PC-9 (cell line): ENCODE measurements at places on chromosomes 1 and 21. TPM values are rescaled to one million over a fixed set of nuclear protein-coding genes. Genes with fewer than 3 reads are reported as not detected.
A peak's percentile ranks its signal among the peaks of the same experiment; 100 is the strongest.

DNA sequence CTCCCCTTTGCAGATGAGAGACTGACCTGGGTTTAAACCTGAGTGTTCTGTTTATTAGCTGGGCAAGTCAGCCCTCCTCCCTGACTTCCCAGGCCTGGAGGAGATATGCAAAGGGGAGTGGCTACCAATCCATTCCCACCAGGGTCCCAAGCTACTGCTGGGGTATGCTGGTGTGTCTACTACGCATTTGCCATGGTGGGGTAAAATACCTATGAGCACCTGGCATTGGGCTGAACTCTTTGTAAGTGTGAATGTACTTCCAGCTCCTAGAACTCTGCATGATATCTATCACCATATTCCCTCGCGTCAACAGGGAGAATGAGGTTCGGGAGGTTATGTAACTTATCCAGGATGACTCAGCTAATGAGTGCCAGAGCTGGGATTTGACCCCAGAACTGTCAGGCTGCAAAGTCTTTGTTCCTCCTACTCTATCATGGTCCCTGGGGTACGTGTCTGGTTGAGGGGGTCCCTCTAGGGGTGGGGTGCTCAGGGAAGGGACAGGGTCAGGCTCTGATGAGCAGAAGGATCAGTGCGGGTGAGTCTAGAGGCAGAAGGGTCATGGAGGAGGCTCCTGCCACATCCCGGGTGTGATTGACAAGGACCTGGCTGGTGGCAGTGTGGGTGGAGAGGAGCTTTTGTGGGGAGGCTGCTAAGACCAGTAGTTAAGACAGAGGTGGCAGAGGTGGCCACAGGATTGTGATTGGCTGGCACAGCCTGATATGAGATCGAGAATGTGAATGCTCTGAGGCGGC is 16.7 kb downstream of the AMPD2 start:
- DNase-seq = peak; percentile 70

- no peak for DNase-seq
Measured at GRCh38 chr1:28582248-28582615, 9.8 kb upstream of the RAB42 start.

DNA sequence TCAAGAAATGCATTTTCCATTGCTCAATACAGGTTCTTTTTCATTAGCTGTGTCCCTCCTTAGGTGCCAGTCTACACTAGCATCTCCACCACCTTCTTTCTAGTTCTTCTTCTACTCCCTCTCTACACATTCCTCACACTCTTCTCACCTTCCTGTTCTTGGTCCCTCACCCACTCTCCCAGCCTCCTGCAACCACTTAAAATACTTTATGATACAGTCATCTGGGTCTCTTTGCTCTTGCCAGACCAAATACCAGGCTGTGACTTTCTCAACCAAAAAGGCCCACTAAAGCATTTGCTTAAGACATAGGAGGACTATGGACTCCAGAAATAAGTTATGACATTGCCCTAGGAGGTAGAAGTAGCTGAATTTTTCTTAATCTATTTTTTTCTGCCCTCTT is 35.1 kb downstream of the PIGM start:
- peak; percentile 86 for DNase-seq

- DNase-seq = no peak
Measured at GRCh38 chr1:229848752-229849677, 218.0 kb upstream of the GALNT2 start.

GRCh38 chr1:2412773-2413494 is 570 bp upstream of the PEX10 start:
- no peak for DNase-seq

GRCh38 chr1:35876988-35877387 is 6.0 kb upstream of the AGO1 start:
- no peak for DNase-seq

GRCh38 chr1:61277121-61277690 is 194.8 kb downstream of the NFIA start:
- DNase-seq = no peak

DNA sequence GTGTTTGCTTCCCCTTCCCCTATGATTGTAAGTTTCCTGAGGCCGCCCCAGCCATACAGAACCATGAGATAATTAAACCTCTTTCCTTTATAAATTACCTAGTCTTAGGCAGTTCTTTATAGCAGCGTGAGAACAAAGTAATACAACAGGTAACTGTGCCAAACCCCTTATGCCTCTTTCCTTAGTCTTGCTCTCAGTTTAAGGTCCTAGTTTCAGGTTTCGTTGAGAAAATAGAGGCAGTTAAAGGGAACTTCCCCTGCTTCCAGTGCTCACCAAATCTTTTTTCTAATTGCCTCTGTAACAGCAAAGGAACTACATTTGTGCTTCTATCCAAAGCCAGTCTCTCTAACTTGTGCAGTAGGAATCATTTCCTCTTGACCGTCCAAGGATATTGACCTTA is 164.8 kb downstream of the PATJ start:
- no peak for DNase-seq

DNA sequence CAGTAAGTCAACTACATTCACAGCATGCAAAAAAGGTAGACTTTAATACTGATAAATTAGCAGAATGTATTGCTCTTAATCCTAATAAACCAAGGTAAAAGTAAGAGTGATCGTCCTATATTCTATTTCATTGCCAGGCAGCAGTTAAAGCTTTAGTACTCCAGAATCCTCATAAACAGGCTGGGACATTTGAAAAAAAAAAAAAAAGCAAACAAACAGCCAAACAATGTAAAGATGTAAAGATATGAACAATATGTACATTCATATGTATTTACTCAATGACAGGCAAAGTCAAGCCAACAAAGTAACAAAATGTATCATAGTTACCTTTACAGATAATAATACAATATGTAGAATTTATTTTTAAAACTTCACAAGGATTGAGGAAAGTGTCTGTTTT is 383.6 kb downstream of the COL11A1 start:
- no peak for DNase-seq

DNA sequence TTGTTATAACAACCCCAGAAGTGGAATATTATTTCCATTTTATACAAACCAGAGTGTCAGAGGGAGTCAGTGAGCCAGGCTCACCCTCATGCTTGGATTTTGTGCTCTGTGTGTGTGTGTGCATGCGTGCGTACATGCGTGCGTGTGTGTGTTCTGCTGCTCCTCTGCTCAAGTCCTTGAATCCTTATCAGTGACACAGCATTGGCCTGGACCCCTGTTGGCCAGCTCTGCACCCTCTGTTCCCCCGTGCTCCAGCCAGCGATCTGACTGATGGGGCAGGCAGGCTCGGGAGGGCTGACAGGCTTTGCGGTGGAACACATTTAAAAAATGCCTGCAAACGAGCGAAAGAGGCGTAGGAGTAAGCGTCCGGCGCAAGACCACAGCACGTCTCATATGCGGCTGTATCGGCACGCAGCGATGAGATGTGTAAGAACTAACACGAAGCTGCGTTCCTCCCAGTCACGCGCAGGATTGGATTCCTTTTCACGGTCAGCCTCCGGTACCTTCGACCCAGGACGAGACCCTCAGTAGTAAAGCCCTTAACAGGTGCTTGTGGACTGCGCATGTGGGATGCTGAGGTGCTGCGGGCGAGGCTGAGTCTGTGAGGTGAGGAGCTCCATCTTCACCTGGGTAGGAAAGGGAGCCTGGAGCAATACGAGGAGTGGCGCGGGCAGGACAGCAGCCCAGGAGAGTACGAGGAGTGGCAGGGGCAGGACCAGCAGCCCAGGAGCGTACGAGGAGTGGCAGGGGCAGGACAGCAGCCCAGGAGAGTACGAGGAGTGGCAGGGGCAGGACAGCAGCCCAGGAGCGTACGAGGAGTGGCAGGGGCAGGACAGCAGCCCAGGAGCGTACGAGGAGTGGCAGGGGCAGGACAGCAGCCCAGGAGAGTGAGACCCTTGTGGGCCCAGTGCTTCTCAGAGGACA is 130.9 kb downstream of the GALNT2 start:
- DNase-seq = no peak

GRCh38 chr1:87091425-87091824 is 177.0 kb downstream of the HS2ST1 start:
- no peak for DNase-seq

CRYAA gene
- not detected in 2 replicates for total RNA-seq

HRNR gene
- not detected in 2 replicates for total RNA-seq

OR2T27 gene
- total RNA-seq = not detected in 2 replicates

CHRM3 gene
- total RNA-seq = 3.2 and 6.1 TPM in 2 replicates

PIGR gene
- 0.10 TPM in 1 of 2 replicates, not detected in the other for total RNA-seq

DPH5 gene
- 38.8 and 39.4 TPM in 2 replicates for total RNA-seq

NBPF6 gene
- 0.94 TPM in 1 of 2 replicates, not detected in the other for total RNA-seq

OR2L3 gene
- not detected in 2 replicates for total RNA-seq
